ENCODE measurements at places on chromosomes 3 and 15. TPM values are rescaled to one million over a fixed set of nuclear protein-coding genes. Genes with fewer than 3 reads are reported as not detected.

- DNase-seq: no peak
Observed at GRCh38 chr3:40691452-40691861, 166.7 kb downstream of the ZNF621 start.

The ADAMTS17 gene
- 6.2 TPM for total RNA-seq

DNA sequence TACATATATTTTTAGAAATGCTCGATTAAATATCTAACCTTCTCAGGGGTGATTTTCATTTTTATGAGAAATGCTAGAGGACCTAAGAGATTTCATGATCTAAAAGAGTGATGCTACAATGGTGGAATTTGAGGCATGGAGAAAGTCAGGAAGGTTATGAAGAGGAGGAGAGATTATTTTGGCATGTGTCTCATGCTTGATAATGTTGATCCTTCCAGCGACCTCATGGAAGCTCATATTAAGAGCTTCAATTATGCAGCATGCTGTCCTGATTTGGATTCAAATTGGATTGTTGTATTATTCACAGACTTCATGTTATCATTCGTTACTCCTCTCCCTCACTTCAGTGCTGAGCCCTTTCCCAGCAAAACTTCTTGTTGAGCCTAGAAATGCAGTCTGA, 112.5 kb downstream of the RAP2B start:
- DNase-seq: no peak

The SLC12A1 gene
- not detected for total RNA-seq

The FBLN2 gene
- total RNA-seq: 32.9 TPM

GRCh38 chr15:78224023-78224411, 10.3 kb downstream of the ACSBG1 start:
- DNase-seq: no peak

The CHRM5 gene
- total RNA-seq: not detected

DNA sequence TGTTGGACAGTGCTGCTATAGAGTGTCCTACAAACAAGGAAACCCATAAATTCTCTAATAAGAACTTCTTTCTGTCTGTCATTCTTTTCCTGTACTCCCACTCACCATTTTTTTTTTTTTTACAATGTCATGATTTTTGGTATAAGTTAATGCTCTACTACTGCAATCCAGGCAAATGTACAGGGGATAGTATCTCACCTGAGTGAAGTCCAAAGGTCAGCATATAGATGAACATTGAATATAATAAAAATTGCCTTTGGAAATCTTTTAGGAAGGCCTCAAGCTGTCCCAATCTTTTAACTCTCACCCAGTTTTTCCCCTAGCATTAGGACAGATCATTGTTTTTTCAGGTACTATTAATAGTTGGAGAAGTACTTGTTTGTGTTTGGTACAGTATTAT, 21.3 kb upstream of the RAB11A start:
- DNase-seq: no peak

The ANKUB1 gene
- total RNA-seq: not detected

The CD86 gene
- total RNA-seq: 27.4 TPM
